ENCODE measurements at places on chromosomes 7 and 10.

DNA sequence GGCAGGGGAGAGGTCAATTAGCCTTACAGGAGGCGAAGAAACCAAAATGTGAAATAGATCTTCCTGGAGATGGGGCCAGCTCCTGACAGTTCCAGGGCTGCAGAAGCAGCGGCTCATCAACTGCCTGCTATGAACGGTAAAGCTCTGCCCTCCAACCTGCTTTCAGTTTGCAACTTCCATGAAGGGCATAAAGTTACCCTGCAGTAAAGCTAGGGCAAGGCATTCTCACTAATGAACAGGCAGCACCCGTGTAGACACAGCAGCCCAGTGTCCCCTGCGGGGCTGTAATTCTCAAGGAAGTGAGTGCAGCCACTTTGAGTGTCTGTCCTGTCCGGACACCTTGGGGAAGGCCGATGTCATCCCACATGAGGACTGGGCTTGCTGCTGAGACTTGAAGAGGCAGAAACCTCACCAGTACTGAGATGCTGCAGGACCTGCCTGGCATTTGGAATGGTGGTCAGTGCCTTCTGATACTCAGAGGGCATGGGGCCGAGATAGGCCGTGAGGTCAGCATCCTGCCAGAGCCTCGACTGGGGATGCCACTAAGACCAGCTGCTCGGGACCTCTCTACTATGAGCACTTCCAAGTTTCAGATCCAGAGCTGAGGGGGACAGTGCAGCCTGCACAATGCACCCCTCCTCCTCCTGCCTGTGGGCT, 26.1 kb upstream of the C10orf53 start:
- DNase-seq, result no peak

- no peak for DNase-seq
These were observed 58.1 kb downstream of the NRP1 start for GRCh38 chr10:33276282-33276923.

- DNase-seq, result no peak
These were observed 8.9 kb downstream of the LCOR start for GRCh38 chr10:96840841-96841518.

- DNase-seq, result no peak
These were observed 41.1 kb downstream of the CXCL12 start for GRCh38 chr10:44343843-44344242.

DNA sequence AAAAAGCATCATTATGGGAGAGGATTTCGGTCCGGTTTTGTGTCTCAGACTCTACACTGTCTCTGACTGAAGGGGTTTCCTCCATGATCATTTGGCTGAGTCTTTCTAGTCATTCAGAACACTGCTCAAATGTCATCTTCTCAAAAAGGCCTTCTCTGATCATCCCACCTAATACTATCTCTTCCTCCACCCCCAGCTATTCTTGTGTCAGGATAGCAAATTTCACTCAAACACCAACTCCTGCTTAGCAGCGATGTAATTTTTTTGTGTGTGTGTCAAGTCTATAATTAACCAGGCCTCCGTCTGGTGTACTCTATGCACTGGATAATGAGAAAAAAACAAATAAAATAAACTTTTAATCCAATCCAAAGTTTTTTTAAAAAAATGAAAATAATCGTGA, 200.4 kb downstream of the KCND2 start:
- DNase-seq, result no peak

DNA sequence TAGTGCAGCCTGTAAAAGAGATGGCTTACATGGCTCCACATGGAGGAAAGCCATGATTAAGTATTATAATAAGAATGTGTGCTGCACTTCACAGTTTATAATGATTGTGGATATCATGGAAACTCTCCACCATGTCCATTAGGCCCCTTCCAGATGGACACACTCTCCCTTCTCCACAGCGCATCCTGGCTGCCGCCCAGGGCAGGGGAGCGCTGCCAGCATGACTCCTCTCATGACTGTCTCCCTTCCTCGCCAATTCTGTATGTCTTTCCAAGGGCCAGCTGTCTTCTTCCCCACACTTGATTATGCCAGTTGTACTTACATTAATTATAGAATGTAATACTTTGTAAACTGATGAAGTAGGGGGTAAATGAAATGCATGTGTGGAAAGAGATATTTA, 259.3 kb upstream of the TMEM72 start:
- no peak for DNase-seq

DNA sequence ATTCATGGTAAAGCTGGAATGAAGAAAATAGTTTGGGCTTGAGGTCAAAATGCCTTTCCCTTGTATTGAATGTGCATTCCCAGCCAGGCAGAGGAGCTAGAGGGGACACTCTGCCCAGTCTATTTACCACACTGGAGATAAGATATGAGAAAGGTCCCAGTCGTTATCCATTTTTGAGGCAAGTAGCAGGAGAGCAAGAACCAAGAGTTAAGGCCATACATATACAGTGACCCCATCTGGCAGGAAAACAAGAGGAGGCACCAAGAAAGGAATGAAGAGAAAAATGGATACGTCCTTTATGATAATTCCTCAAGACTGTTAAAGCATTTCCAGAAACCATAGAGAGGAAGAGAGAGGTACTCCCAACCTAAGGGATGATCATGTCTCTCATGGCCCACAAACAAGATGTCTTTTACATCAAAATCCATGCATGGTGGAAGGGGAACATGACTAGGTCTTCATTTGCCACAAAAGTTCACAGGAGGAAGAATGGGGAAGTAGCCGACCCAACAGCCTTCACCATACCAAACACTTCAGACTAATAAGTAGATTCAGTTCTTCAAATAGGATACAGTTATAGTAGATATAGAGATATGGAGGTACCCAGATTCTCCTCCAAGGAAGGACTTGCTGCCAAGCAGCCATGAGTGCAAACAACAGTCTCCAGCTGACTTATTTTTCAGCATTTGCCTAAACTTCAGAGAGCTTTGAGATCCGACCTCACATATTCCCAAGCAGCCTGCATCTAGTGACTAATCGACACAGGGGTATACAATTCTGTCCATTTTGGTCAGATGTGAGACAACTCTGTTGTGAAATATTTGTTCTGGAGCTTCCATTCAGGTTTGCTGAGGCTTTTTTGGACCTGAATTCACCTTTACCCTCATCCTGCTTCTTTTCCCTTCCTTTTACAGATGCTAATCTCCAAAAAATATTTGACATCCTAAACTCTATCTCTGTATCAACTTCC, 61.1 kb upstream of the CCDC71L start:
- no peak for DNase-seq

- no peak for DNase-seq
These were observed 160.3 kb upstream of the KLF14 start for GRCh38 chr7:130894146-130894908.
